ENCODE measurements at places on chromosomes 1 and 21. TPM values are rescaled to one million over a fixed set of nuclear protein-coding genes. Genes with fewer than 3 reads are reported as not detected.

Gene KIRREL1
- 0.54 TPM for total RNA-seq

Gene SLC37A1
- total RNA-seq = 50.9 TPM

Gene ELF3
- 1.3 TPM for total RNA-seq

Gene GPATCH4
- 11.8 TPM for total RNA-seq

Gene RNASEL
- 5.9 TPM for total RNA-seq

Gene DUSP12
- total RNA-seq = 26.1 TPM

Gene TMEM54
- under 0.01 TPM for total RNA-seq

DNA sequence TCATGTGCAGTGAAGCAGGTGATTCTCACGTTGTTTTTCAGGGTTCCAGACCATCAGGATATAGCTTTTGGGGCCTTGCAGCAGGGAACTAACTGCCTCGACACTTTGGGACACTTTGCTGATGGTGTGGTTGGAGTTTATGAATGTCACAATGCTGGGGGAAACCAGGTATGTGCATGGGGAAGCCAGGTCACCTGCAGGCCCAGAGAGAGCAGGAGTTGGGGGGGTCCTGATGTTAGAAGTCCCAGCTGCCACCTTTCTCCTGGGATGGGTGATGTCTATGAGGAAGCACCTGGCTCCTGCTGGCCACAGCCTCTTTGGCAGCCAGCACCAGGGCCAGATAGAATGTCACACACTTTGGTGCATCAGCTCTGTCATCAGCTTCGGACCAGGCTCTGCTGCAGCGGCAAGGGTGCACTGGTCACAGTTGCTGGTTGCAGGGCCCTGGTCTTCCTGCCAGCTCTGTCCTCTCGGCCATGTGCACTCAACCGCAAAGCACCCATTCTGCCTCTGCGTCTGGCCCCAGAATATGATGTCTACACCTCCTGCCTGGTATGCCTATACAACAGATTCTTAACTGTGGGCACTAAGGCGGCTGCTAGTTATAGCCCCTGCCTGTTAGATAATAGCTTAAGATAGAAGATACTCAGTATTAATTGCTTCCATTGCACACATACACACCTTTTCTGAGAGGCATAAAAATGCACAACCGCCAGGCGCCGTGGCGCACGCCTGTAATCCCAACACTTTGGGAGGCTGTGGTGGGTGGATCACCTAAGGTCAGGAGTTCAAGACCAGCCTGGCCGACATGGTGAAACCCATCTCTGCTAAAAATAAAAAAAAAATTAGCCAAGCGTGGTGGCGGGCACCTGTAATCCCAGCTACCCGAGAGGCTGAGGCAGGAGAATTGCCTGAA lies 160.7 kb downstream of the PGBD5 start:
- DNase-seq = no peak

GRCh38 chr1:57324388-57324787 lies 99.5 kb downstream of the DAB1 start:
- DNase-seq = no peak

DNA sequence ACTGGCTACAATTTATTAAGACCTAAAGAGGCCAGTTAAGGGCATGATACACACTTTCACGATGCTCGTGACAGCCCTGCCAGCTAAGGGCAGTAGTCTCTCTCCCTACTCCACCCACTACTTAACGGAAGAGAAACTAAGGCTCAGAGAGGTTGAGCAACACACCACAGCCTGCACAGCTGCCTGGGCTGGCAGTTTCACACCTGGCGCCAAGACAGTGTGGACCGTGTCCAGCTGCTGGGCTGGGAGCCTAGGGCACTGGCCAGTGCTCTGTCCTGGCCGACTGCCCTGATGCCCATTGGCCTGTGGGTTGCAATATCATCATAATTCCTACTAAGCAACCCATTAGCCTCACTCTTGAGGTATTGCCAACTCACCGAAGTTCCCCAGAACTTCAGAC lies 27.6 kb downstream of the TENT5C start:
- DNase-seq = no peak

DNA sequence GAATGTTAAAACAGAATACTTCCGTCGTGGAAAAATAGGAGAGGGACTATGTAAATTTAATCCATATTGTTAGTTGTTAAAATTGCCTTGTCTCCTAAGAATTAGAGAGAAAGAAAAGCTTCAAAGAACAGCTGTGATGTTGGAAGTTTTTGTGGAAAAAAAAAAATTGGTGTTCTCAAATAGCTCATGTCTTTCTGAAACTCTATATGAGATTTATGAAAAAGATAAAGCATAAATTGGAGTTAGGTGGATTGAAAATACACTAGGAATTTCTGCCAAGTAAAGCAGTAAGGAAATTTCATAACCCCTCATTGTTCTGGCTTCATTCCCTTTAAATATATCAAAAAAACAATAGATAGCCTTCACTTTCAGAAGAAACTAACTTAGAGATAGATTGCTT lies 274.0 kb upstream of the ADAMTS5 start:
- DNase-seq = no peak

- DNase-seq = no peak
Observed at GRCh38 chr1:2275796-2276536, 47.8 kb downstream of the SKI start.

DNA sequence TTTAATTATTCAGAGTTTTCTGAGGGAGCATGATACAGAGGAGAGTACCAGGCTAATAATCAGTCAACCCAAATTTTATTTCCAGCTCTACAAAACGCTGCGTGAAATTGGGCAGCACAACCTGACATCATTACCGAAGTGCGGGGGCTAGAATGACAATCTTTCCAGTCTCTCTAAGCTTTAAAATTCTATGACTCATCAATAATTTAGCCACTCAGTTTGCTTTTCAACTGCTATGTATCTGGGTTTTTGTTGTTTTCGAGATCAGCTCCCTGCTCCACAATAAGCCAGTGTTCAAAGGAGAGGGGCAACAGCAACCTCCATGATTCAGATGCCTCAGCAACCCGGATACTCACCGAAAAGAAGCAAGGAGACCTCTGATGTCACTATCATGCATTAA lies 13.9 kb downstream of the SORT1 start:
- DNase-seq = no peak

- no peak for DNase-seq
Observed at GRCh38 chr1:158607296-158607695, 2.2 kb downstream of the OR10Z1 start.

DNA sequence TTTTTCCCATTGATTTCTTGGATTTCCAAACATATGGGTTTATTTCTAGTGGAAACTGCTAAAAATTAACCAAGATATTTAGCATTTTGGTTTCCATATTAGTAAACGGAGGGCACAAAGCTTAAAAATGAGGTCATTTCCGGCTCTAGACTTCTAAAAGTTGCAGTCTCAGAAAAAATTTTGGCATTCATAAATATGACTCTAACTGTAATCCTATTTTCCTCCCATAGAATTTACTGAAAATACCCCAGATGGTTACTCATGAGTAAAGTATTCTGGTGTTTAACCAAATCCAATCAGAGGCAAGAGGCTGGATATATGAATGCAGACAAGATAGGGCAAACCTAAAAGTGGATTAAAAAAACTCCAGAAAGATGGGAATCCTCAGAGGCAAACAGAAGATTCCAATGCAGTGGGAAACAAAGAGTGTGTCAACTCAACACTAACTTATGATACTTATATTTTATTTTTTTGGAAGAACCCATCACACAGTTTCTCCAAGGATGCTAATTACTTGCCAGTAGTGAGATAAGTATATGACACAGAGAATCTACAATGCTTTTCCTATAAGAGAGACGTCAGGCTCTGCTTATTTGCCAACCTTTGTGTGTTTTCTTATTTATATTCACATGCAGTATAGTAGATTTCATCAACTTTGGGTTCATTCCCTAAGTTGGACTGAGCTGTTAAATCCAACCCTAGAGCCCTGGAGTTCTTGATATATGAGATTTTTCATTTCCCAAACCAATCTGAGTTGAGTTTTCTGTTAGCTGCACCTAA lies 90.1 kb upstream of the BCL10 start:
- DNase-seq = no peak

All from hematopoietic multipotent progenitor cell (in vitro differentiated cells).